ENCODE measurements at places on chromosomes 16 and 17.

GRCh38 chr17:71870546-71870862 lies 250.3 kb upstream of the SOX9 start:
- DNase-seq: no peak

DNA sequence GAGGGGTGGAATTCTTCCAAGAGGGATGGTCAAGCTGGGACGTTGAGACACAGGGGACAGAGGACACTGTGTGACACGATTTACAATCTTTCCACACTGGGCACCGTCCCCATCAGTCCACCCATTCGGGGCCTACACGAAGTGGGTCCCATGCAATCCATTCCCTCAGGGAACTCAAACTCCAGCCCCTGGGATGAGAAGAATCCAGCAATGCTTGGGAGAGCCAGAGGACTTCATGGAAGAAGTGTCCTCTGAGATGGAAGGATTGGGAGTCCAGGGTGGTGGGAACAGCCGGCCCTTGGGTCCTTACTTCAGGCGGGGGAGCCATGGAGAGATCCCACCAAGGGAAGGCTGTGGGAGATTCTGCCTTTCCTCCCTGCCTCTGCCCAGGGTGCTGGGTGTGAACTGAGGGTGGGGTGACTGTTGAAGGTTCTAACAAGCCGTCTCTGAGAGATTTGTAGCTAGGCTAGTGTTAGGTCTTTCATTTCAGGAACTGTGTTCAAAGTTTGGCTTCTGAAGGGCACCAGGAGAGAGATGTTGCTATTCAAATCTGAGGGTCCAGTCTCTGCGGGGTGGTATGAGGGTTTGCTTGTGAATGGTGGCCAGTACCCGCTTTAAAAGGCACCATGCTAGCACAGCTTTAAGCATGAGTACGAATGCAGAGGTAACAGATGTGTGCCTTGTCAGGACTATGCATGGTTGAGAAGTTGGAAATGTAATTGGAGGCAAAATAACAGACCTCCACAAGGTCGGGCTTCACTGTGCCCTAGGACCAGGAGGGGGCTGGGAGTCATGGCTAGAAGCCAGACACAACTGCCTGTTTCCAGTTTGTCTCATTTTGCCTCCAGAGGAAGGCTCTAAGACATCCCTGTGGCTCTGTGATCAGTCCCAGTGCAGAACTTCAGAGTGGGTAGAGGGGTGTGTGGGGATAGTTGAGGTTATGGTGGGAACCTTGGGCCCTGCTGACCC lies 1.9 kb downstream of the ATP1B2 start:
- no peak for DNase-seq

DNA sequence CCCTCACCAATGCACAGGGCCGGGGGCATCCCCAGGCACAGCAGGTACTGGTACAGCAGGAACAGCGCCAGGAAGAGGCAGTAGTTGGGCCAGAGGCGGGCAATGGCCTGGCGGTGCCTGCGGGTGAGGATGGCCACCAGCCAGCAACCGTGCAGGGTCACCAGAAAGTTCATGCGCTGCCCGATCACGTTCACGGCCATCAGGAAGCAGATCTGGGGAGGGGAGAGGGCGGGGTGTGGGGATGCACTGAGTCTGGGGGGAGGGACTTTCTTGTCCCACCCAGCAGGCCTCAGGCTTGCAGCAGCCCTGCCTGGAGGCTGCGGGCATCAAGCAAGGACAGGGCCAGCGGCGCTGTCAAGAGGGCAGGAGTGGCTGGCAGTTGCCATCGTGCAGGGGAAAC lies 25.4 kb downstream of the CTU2 start:
- DNase-seq: no peak

GRCh38 chr16:13093661-13094060 lies 192.3 kb downstream of the SHISA9 start:
- DNase-seq: no peak

DNA sequence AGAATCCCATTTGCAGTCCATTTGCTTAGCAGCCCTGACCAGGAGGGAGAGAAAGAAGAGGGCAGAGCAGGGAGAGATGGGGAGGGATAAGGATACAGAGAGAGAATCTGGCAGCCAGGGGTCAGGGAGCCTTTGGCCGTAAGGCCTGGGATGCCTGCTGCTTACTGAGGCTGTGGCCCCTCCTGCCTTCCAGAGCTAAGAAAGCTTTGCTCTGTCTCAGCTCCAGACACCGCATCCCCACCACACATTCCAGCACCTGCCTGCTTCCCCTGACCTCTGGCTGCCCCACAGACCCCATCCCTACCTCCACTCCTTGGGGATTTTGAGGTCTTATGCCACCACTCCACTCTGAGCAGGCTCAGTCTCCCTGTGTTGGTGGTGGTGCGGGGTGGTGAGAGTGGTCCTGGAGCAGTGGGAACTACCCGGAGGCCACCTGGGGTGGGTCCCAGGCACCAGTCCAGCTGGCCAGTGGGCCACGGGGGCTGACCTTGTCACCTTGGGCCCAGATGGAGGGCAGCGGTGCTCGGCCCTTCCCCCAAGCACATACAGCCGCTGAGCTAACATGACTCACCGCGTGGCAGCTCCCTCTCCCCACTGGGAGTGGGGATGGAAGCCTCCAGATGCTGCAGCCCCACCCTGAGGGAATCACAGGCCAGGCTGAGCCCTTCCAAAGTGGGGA lies 58.3 kb downstream of the RAI1 start:
- no peak for DNase-seq

DNA sequence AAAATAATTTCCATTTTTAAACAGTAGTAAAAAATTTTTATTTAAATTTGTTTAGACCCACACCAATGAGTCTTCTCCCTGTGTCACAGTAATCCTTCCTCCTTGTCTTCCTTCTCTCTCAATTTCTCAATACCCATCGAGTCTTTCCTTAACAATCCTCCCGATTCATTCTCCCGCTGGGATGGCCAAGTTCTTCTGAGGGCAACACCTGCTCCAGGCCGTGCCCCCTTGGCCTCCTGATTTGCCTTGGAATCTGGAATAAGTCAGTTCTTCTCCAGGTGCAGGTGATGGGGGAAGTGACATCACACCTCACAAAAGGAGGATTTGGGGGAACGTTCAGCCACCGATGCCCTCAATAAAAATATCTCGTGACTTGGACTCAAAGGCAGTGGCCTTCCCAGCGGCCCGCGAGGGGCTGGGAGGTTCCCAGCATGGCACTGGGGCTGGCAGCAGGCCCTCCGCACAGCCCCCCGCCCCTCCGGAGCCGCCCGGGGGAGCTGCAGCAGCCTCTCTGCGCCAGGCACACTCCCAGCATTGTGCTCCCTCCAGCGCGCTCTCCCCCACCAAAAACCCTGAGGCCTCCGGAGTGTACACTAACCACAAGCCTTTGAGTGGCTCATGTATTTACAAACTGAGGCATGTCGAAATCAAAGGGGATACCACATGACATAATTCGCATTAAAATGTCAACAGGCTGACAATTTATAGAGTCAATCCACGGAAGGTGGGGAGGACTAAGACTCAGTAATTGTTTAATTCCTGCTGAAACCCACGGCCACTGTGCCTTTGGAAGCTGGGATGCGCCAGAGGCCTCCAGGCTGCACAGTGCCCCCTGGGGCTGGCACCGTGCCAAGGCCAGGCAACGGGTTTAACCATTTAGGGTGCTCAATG lies 120.5 kb downstream of the ZFHX3 start:
- DNase-seq: no peak

Data from pulmonary artery endothelial cell (primary cell).